ENCODE measurements at places on chromosomes 4 and X.

DNA sequence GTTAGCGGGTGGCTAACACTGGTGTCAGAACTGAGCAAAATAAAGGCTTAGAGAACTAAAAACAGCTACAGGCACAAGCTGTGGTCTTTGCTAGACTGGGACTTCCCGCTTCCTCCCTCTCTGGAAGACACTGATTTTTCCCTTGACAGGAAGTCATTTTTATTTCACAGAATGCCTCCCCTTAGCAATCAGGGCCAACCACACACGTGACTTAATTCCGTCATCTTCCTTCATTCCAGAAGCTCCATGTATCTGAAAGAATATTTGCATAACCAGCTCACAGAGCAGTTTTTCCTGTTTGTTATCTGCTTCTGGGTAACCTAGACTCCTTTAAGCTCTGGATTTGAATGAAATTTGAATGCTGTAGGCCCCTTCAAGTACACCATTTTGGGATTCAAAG, 327.5 kb upstream of the FRG1 start:
- no peak for DNase-seq

DNA sequence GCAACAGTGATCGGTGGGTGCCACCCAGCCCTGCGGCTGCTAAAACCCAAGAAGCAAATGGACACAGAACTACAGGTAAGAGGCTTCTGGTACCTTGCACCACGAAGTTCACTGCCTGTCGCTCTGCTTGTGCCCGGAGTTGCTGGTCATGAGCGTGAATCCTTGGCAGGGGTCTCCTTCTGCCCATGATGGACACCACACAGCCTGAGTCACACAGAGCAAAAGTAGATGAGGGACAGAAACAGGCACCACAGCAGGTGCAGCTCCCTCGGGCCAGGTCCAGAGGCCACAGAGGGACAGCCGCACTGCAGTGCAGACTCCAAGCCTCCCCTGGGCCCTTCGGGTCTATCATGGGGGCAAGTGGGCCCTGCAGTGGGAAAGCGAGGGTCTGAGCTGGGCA, 22.4 kb downstream of the NAT8L start:
- no peak for DNase-seq

DNA sequence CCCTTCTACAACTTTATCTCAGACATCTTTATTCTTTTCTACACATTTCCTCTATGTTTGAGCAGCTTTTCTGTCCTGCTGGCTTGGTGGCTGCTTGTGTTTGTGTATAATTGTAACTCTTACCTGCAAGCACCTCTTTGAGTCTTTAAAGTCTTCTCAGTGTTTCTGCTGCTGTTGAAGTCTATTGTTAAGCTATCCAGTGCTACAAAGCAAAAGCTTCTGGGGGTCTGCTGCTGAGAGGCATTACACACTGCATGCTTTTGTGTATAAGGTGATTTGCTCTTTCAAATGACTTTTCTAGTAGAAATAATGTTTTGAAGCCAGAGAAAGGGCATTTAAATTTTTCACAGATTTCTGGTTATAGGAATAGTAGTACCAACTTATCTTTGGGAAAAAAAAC, 241.8 kb downstream of the DTHD1 start:
- DNase-seq = no peak

GRCh38 chrX:117995378-117995777, 121.2 kb downstream of the KLHL13 start:
- no peak for DNase-seq

- DNase-seq = no peak
Measured at GRCh38 chrX:22015139-22015750, 16.9 kb upstream of the PHEX start.

GRCh38 chr4:76105652-76106051, 31.1 kb downstream of the ART3 start:
- no peak for DNase-seq

Measured in renal pelvis (tissue), 12 donors.